ENCODE measurements at places on chromosomes 2 and 18.

DNA sequence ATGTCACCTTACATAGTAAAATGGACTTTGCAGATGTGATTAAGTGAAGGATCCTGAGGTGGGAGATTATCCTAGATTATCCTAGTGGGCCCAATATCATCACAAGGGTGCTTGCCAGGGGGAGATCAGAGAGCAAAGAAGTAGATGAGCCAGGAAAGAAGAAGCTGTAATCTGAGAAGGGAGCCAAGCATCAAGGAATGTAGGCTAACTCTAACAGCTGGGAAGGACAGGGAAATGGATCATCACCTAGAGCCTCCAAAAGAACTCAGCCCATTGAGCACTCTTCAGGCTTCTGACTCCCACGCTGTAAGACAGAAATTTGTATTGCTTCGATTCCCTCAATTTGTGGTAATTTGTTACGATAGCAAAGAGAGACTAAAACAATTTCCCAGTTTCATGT, 309.9 kb downstream of the LRP1B start:
- DNase-seq = no peak

DNA sequence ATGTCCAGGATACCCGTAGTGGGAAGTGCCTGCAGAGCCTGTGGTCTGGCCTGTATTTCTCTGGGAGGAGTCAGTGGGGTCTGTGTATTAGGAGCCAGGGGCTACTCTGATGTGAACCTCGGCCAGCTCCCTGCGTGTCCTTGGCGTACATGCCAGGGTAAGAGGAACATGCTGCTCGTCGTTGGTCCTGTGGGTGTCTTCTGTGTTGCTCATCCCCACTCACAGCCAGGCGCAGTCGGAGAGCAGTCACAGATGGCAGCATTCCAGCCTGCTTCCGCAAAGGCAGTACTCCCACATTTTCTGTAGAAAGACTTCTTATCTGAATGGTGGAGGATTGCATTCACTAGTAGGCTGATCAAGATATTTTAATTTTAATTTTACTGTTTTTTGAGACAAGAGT, 84.9 kb downstream of the DGKD start:
- DNase-seq = no peak

GRCh38 chr2:155695505-155695904, 637.0 kb downstream of the NR4A2 start:
- DNase-seq = no peak

GRCh38 chr18:55779691-55780585, 191.9 kb upstream of the TCF4 start:
- DNase-seq = peak; percentile 3

DNA sequence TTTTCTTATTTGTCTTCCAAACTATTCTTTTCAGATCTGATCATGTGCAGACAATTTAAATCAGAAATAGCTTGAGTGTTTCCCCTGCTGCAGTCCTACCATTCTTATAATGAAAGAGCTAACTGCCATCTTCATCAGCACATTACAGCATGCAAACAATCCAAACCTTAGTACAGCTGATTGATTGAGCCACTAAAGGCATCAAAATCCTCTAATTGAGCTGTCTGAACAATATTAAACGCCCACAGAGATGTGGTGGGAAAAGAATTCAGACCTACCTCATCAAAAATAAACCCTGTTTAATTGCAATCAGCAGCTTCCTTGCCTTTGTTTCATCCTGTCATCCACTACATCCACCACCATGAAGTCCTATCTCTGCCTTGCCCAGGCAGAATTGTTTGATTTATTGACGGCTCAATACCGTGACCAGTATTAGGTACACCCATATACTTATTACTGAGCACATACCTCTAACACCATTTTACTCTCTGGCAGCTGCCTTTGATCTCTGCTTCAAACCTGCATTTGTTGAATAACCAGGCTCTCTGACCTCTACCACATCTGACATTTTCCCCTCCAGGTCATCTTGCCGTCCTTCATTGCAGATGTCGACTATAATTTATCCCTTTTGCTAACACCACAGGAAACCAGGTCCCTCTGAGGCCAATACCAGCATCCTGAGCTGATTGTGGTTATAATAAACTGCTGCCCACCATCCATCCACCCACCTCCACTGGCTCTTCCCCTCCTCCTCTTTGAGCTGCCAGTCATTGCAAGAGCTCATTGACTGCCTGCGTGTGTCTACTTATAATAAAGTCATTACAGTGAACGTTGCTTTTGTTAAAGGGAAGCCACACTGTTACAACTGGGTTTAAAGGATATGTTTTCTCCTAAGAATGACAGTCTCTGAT, 78.5 kb downstream of the RBM43 start:
- DNase-seq = no peak

DNA sequence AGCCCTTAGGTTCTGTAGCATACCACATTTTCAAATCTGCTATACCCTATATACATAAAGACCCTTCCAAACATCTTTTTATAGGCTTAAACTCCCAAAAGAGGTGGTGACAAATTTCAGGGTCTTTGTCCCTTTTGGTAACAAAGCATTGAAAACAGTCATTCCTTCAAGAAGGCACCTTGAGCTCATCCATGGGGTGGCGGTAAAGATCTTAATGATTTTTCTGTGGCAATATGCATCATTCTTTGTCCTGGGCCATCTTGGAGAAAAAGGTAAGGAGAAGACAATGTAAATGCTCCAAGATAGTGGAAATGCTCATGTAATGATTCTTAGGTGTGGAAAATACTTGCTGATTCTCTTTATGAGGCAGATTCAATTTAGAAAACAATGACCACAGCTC, 890.5 kb downstream of the CNTNAP5 start:
- no peak for DNase-seq

DNA sequence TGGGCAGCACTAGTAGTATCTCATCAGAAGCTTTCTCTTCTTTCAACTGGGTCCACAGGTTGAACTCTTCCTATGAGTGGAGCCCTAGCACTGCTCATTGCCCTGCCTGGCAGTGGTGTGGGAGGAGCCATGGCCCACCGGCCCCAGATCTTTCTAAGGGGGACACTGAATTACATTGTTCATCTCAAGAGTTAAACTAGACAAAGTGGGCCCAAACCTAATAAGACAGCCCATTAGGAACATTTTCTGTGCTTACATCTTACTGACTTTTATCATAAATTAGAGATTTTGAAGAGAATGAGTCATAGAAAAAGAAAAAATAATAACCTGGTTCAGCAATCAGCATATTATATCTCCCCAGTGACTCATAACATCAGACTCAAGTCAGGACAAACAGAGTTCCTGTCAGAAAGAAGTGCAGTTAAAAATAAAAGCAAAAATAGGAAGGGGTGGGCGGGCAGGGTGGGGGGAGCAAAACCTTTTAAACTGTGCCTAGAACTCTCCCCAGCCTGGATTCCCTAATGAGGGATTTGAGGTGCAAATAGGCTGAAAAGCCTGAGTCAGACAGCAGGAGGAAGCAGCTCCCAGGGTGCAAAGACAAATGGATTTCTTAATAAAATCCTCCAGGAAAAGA, 161.6 kb upstream of the TRIB2 start:
- peak; percentile 42 for DNase-seq

DNA sequence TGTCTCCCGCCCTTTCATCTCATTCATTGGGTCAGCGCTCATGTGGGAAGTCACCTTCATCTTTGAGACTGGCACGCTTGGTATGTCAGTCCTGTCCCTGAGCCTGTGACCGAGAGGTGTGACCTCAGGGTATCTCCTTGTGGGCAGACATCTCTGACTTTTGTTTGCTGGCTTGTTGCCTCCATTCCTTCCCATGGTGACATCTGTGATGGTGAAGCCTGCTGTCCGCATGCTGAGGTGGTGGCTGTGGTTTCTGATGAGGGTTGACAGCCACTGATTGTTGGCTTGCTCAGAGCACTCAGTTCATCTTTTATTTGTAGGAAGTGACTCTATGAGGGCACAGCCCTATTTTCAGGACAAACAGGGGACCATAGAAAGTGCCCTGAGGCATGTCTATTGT, 139.2 kb downstream of the SLC4A3 start:
- DNase-seq = no peak

GRCh38 chr2:75044291-75044690, 85.8 kb downstream of the POLE4 start:
- DNase-seq = no peak

GRCh38 chr2:145572238-145572637, 1052.3 kb upstream of the ZEB2 start:
- DNase-seq = no peak

DNA sequence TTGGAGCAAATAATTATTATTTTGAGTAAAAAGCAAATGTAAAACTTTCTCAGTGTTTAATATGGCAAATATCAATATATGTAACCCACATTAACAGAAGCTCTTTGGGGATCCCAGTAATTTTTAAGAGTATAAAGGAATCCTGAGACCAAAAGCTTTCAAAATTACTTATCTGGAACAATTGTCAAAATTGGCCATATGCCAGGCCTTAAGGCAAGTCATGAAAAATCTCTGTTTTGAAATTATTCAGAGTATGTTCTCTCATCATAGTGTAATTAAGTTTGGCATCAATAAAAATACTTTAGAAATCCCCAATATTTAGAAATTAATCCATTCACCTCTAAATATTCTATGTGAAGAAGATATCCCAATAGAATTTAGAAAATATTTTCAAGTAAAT, 225.3 kb upstream of the ARL4C start:
- DNase-seq = no peak

- DNase-seq = peak; percentile 49
These were observed 386.5 kb downstream of the DLGAP1 start for GRCh38 chr18:4068552-4069158.

DNA sequence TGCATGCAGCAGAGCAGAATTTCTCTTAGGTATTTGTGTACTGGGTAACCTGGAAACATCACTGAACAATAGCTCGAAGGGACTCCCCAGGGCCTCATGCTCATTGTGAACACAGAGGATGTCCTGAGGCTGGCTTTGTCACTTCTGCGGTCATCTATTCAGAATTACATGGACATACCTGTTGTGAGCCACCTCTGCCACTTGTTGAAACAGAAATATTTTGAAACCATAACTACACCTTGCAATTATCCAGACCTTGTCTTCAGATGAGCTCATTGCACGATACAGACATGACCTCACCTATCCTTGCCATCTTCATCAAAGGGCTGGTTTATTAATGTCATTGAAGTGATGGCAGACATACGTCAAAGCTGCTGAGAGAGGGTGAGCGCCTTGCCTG, 23.4 kb upstream of the CREG2 start:
- DNase-seq = no peak

- DNase-seq = no peak
These were observed 34.7 kb upstream of the MBP start for GRCh38 chr18:77167251-77167650.

DNA sequence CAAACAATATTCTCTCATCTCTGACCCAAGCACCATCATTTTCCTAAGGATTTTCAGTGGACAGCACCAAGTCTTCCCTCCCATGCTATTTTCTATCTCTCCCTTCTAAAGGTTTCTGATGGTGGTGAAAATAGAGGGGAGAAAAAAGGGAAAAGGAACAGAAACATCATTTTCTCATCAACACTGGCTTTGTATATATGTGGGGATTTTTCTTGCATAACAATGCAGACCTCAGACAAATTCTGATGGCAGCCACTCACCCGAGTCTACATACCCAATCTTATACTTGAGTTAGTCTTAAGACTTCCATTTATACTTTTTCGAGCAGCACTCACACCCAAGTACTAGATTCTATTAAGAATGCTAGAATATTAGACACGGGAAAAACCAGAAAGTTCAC, 95.8 kb downstream of the TMEM163 start:
- DNase-seq = no peak

- peak; percentile 52 for DNase-seq
These were observed 93.0 kb upstream of the SLC39A10 start for GRCh38 chr2:195563857-195564512.

- DNase-seq = no peak
These were observed 37.5 kb downstream of the RAMP1 start for GRCh38 chr2:237896956-237897355.

DNA sequence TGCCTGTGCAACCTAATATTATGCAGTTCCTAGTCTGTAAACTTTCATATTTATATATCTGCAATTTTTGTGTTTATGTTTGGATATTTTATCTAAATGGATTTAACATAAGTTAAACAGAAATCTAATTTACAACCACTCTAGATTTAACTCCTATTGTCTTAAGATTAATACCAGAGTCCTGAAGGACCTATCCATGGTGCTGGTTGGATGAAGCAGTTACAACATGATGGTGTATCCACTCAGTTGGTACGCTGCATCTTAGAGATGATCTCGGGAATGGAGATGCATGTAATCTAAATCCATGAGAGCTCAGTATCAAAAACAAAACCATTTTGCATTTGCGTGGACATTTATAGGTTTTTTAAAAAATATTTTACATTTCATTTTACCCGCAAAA, 745.9 kb upstream of the SLC8A1 start:
- DNase-seq = no peak

DNA sequence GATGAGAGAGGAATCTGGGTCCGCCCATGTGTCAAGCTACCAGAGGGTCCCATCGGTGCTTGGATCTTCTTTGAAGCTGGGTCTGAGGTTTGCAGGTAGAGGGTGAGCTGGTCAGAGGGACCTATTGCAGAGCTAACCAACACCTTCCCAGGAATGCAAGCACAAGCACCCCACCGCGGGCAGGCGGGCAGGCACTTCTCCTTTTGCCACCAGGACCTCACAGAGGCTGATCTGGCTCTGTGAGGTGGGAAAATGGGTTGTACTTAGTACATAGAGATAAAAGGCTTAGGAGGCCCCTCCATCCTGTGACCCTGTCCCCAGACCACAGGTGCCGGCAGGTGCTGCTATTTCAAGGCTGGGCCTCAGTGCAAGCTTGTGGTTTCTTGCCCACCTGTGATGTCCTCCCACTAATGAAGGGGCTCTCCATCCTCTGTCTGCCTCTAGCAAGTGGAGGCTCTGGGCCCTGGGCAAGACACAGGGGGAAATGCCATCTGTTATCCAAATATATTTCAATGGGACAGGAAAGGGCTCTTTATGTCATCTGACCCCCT, 31.4 kb upstream of the IL37 start:
- no peak for DNase-seq

GRCh38 chr2:62187246-62187645, 8.7 kb upstream of the B3GNT2 start:
- DNase-seq = no peak

DNA sequence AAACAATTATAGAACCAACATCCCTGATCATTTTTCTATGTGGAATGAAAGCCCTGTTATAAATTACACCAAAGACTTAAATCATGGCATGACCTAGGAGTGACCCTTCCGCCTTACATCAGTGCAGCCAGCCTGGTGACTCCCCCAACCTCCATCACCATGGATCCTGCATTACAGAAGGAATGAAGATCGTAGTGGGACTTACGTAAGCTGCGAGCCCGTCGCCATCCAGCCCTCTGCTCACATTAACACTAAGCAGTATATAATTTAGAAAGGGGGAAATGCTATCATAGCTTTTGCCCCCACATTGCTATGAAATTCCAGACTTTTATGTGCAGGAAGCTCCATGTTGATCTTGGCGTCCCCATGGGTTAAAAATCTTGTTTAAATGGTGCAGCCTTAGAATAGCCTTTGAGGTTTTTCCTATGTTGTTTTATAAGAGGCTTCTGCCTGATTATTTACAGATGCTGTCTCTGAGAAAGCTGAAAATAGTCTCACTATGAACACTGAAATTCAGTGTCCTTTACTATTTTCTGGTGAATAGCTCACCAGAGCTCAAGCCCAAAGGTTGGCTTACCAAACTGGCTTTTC, 76.3 kb downstream of the COLEC12 start:
- no peak for DNase-seq

GRCh38 chr18:26134107-26134506, 438 bp downstream of the PSMA8 start:
- DNase-seq = no peak

- no peak for DNase-seq
These were observed 10.0 kb upstream of the THADA start for GRCh38 chr2:43605851-43606250.
